ENCODE measurements at places on chromosomes 4 and X. TPM values are rescaled to one million over a fixed set of nuclear protein-coding genes. Genes with fewer than 3 reads are reported as not detected.

The BEX2 gene
- total RNA-seq = 10.2 TPM

The TRIM60 gene
- not detected for total RNA-seq

The ZNF141 gene
- total RNA-seq = 3.0 TPM

The MAOB gene
- total RNA-seq = 0.27 TPM

The PABPC1L2A gene
- not detected for total RNA-seq

The RASGEF1B gene
- not detected for total RNA-seq

The TACR3 gene
- total RNA-seq = not detected

The CCDC158 gene
- total RNA-seq = not detected

The GAB3 gene
- total RNA-seq = 0.28 TPM

The CXCL3 gene
- total RNA-seq = 6.5 TPM

The GUCY1A1 gene
- total RNA-seq = not detected

The GNRHR gene
- total RNA-seq = not detected

The CD40LG gene
- not detected for total RNA-seq

The CXCL10 gene
- 0.12 TPM for total RNA-seq

The HTN1 gene
- total RNA-seq = not detected

The GPM6B gene
- not detected for total RNA-seq

The AWAT2 gene
- total RNA-seq = not detected

The ERAS gene
- total RNA-seq = not detected

The LRRC66 gene
- total RNA-seq = not detected

The IL13RA2 gene
- not detected for total RNA-seq

The CSN1S1 gene
- total RNA-seq = not detected

The UPF3B gene
- 21.3 TPM for total RNA-seq

The AP1AR gene
- 13.0 TPM for total RNA-seq

The SAP30 gene
- 21.9 TPM for total RNA-seq

The UGT2B10 gene
- total RNA-seq = 0.09 TPM

The LRCH2 gene
- 0.04 TPM for total RNA-seq

The ASB9 gene
- 27.1 TPM for total RNA-seq

The MXRA5 gene
- total RNA-seq = not detected

The APLN gene
- 0.71 TPM for total RNA-seq

The ADGRG2 gene
- 6.2 TPM for total RNA-seq

The SOD3 gene
- total RNA-seq = not detected

All from A549 treated with CpdA at 1 μM for 4 hours (cell line).